ENCODE measurements at places on chromosomes 7 and 10. TPM values are rescaled to one million over a fixed set of nuclear protein-coding genes. Genes with fewer than 3 reads are reported as not detected.

CPA4 gene
- total RNA-seq: 0.05 TPM

TRIL gene
- total RNA-seq: 0.47 TPM

CRTAC1 gene
- 0.25 TPM for total RNA-seq

SLC13A4 gene
- 0.17 TPM for total RNA-seq

IKZF1 gene
- total RNA-seq: 43.5 TPM

STOX1 gene
- total RNA-seq: 2.6 TPM
